Diencephalon (tissue), 1 donor: ENCODE measurements at places on chromosomes 4 and X. TPM values are rescaled to one million over a fixed set of nuclear protein-coding genes. Genes with fewer than 3 reads are reported as not detected.

F9 gene
- total RNA-seq = not detected

SUPT20HL2 gene
- not detected for total RNA-seq

DHRSX gene
- total RNA-seq = 25.8 TPM

SSX4B gene
- total RNA-seq = not detected

DRP2 gene
- total RNA-seq = 11.3 TPM
